ENCODE measurements at places on chromosomes 3 and 15. TPM values are rescaled to one million over a fixed set of nuclear protein-coding genes. Genes with fewer than 3 reads are reported as not detected.

- DNase-seq, result no peak
Observed at GRCh38 chr15:33344530-33344929, 33.8 kb downstream of the RYR3 start.

- DNase-seq, result no peak
Observed at GRCh38 chr15:62644889-62645742, 397.4 kb upstream of the TPM1 start.

GRCh38 chr15:38539008-38539343, 25.6 kb downstream of the RASGRP1 start:
- no peak for DNase-seq

DNA sequence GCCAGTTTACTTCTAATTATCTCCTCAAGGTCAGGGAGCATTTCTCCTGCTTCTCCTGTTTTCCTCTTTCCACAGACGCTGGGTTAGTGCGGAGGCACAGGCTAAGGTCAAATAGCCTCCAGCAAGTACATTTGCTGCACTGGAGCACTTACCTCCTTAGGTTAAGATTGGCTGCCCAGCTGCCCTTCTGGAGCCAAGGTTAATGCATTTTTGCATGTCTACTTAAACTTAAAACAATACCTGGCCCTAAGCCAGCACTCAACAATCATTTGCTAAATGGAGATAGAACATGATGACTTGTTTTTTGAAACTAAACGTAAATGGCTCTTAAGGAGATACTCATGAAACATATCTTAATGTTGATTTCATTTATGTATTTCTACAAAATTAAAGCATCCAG, 83.5 kb downstream of the SSR3 start:
- no peak for DNase-seq

GRCh38 chr3:134466331-134466730, 19.5 kb downstream of the ANAPC13 start:
- DNase-seq, result no peak

GRCh38 chr15:78866803-78867202, 5.9 kb upstream of the MORF4L1 start:
- no peak for DNase-seq

GRCh38 chr3:190718097-190718496, 144.4 kb downstream of the GMNC start:
- DNase-seq, result no peak

Gene OIP5
- total RNA-seq, result 4.6 TPM

Gene RHOV
- total RNA-seq, result 5.9 TPM

Gene CPNE9
- total RNA-seq, result not detected
